ENCODE measurements at places on chromosomes 1 and 21. TPM values are rescaled to one million over a fixed set of nuclear protein-coding genes. Genes with fewer than 3 reads are reported as not detected.

NGF gene
- 0.47 TPM for polyA plus RNA-seq

TMEM54 gene
- 56.6 TPM for polyA plus RNA-seq

TDRD5 gene
- 0.05 TPM for polyA plus RNA-seq

RORC gene
- 7.6 TPM for polyA plus RNA-seq

UBXN10 gene
- polyA plus RNA-seq, result 5.3 TPM

FLG2 gene
- not detected for polyA plus RNA-seq

TNFAIP8L2 gene
- polyA plus RNA-seq, result 26.6 TPM

C1QA gene
- polyA plus RNA-seq, result 513 TPM

TRIM63 gene
- polyA plus RNA-seq, result 0.12 TPM

PROK1 gene
- 0.22 TPM for polyA plus RNA-seq

PBX1 gene
- 9.0 TPM for polyA plus RNA-seq

C1orf185 gene
- polyA plus RNA-seq, result not detected

C1orf105 gene
- polyA plus RNA-seq, result not detected

CD1B gene
- 0.02 TPM for polyA plus RNA-seq

OR2T33 gene
- not detected for polyA plus RNA-seq

C4BPB gene
- polyA plus RNA-seq, result 5.1 TPM

CD84 gene
- 1.9 TPM for polyA plus RNA-seq

SLC25A24 gene
- 17.9 TPM for polyA plus RNA-seq

OR6N1 gene
- polyA plus RNA-seq, result 8.7 TPM

LHX4 gene
- polyA plus RNA-seq, result 0.02 TPM

SYNC gene
- 5.4 TPM for polyA plus RNA-seq

GSTM5 gene
- 7.9 TPM for polyA plus RNA-seq

EXOSC10 gene
- 37.1 TPM for polyA plus RNA-seq

NTMT2 gene
- not detected for polyA plus RNA-seq

RASSF5 gene
- polyA plus RNA-seq, result 10.3 TPM

GIPC2 gene
- 0.94 TPM for polyA plus RNA-seq

RYR2 gene
- polyA plus RNA-seq, result 1.1 TPM

WNT2B gene
- polyA plus RNA-seq, result 2.7 TPM

FALEC gene
- polyA plus RNA-seq, result not detected

ATXN7L2 gene
- polyA plus RNA-seq, result 4.2 TPM

ATP8B2 gene
- 21.4 TPM for polyA plus RNA-seq

TEKT2 gene
- 10.2 TPM for polyA plus RNA-seq

All from lung (tissue), 17 donors.